ENCODE measurements at places on chromosomes 4 and X.

GRCh38 chrX:53184836-53185235, 40.2 kb downstream of the KDM5C start:
- no peak for DNase-seq

GRCh38 chrX:4485912-4486311, 772.5 kb upstream of the PRKX start:
- DNase-seq: no peak

DNA sequence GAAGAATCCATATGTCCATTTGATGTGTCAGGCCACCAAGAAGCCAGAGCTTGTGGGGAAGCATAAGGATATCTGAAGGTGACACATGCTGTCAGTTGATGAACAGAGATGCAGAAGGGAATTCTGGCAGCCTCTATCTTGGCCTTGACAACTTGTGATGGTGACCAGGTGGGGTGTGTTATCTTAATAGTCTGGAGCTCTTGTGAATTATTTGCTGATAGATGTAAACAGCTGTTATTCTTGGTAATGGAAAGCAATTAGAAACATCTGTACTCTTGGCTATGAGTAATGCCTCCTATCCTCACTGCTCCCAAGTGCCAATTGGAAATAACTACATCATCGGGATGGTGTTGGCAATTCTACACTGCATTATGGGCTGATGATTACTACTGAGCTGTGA, 51.9 kb downstream of the NAA11 start:
- DNase-seq: no peak

DNA sequence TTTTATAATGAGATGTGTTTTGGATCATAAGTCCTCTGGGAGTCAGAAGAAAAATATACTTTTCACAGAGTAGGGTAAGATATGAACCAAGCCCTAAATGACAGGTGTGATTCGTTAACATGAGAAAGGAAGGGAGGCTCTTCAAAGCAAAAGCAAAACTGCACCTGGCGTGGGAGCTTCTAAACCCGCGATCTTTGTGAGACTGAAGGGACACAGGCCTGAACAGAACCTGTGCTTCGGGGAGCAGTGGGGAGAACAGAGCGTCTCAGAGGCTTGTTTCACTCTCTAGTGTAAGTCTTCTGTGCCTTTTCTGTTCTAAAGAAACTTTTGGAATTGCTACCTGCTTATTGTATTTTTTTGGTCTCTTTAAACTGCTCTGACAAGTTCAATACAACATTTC, 30.2 kb upstream of the CYP4V2 start:
- DNase-seq: no peak

GRCh38 chrX:16308773-16309172, 141.5 kb downstream of the MAGEB17 start:
- DNase-seq: no peak

- DNase-seq: no peak
Observed at GRCh38 chrX:54208531-54208930, 25.5 kb upstream of the FAM120C start.

DNA sequence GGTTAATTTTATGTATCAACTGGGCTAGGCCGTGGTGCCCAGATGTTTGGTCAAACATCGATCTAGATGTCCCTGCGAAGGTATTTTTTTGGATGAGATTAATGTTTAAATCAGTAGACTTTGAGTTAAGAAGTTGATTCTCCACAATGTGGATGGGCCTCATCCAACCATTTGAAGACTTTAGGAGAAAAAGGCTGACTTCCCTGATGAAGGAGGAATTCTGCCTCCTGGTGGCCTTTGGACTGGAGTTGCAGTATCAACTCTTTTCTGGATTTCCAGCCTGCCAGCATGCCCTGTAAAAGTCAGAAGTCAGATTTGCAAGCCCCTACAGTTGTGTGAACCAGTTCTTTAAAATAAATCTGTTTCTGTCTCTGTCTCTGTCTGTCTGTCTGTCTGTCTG, 91.4 kb downstream of the STK32B start:
- no peak for DNase-seq

- no peak for DNase-seq
Observed at GRCh38 chrX:10603612-10604011, 16.8 kb downstream of the MID1 start.

DNA sequence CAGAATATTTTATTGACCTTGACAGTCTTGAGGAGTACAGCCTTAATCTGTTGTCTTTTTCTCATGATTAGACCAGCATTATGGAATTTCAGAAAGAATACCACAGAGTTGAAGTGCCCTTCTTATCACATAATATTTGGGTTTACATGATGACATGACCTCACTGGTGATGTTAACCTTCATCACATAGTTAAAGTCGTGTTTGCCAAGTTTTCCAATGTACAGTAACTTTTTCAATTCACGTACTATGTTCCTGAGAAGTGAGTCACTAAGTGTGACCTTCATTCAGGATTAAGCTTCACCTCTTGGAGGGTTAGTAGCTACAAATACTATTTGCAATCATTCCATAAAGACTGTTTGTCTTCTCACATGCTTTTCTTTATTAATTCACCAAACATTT, 52.1 kb downstream of the RAB40A start:
- DNase-seq: no peak

GRCh38 chr4:43716721-43717395, 731.8 kb downstream of the KCTD8 start:
- DNase-seq: no peak

GRCh38 chr4:88827442-88827841, 129.8 kb upstream of the NAP1L5 start:
- no peak for DNase-seq

- DNase-seq: no peak
Observed at GRCh38 chr4:22999419-22999818, 306.7 kb downstream of the GBA3 start.

GRCh38 chr4:176380352-176381157, 60.8 kb downstream of the SPCS3 start:
- no peak for DNase-seq

Measured in stimulated activated CD8-positive, alpha-beta memory T cell treated with anti-CD3 and anti-CD28 coated beads, Interleukin-15, amount 100 ng/mL, for 24 hours (primary cell).